ENCODE measurements at places on chromosomes 6 and 20.

- DNase-seq: no peak
Observed at GRCh38 chr6:108170332-108171290, 4.8 kb downstream of the NR2E1 start.

DNA sequence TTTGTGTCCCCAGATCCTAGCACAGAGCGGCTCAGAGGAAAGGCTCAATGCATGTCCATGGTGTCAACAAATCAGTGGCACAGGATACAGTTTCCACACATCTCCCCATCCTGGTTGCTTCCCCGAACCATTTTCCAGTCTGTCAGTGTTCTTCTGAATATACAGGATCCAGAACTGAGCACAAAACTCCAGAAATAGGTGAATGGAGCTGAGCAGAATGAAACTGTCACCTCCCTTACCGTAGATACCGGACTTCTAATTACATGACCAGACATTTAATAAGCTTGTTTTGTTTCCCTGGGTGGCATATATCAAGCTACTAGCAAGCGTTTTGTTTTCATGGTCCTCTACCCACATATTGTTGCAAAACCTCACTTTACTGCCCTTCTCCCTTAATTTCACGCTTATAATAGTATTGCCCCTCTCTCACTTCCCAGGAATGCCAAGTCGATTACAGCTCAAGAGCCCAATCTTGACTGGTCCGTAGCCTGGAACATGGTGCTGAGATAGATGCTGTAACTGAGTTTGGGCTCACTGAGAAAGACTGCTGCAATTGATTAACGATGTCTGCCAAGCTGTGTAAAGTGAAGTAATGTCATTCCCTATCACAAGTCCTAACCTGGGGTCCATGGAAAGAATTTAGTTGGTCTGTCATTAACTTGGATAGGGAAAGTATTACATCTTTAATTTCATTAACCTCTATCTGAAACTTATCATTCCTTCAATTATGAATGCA is 12.0 kb upstream of the SCRT2 start:
- no peak for DNase-seq

GRCh38 chr20:33362898-33363297 is 38.4 kb downstream of the CDK5RAP1 start:
- no peak for DNase-seq

DNA sequence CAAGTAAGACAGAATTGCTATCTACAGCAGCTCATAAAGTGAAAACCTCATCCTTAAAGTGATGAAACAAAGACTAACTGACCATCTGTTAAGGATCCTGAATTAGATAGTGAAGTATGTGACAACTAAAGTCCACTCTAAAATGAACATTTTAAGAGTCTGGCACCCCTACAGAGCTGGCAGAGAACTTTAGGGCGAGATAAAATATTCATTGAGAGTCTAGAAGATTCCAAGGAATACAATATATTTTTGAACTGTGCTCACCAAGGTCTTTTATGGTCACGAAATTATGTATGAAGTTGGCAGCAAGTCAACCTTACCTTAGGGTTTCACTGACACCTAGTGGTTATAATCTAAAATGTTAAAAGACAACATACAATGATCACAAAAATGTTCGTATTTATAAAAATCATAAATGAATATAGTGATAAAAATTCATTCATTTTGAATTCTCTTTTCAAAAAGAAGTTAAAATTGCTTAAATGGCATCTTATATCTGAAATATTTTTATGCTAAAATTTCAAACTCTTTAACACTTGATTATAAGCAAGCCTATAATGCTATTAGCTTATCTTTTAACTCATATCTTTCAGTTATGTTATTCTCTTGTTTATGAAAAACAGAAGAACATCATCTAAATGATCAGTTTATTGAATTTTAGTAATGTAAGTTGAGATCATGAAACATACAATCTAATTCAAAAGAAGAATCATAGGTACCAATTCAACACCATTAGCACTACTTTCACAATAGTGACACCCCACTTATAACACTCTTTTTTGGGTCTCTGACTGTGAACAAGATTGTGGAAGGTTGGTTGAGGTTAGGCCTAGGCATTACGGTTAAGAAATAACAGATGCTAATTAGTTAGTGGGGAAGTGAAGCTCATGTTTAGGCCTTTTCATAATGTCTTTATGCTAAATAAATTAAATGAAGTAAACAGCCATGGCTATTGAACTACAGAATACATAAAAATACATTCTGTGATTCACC is 27.5 kb downstream of the RSPH3 start:
- DNase-seq: no peak

- no peak for DNase-seq
Observed at GRCh38 chr20:45352729-45353128, 4.5 kb upstream of the SDC4 start.

DNA sequence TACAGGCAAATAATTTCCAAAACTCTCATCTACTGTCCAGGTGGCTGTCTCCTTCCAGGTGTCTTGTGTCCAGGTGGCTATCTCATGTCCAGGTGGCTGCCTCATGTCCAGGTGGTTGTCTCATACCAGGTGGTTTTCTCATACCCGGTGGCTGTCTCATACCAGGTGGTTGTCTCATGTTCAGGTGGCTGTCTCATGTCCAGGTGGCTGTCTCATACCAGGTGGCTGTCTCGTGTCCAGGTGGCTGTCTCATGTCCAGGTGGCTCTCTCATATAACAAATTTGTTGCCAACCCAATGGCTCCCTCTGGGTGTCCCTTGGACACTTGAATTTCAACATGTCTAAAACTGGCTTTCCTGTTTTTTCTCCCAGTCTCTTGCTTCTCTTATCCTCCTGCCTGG is 14.3 kb upstream of the SLC22A3 start:
- DNase-seq: no peak

DNA sequence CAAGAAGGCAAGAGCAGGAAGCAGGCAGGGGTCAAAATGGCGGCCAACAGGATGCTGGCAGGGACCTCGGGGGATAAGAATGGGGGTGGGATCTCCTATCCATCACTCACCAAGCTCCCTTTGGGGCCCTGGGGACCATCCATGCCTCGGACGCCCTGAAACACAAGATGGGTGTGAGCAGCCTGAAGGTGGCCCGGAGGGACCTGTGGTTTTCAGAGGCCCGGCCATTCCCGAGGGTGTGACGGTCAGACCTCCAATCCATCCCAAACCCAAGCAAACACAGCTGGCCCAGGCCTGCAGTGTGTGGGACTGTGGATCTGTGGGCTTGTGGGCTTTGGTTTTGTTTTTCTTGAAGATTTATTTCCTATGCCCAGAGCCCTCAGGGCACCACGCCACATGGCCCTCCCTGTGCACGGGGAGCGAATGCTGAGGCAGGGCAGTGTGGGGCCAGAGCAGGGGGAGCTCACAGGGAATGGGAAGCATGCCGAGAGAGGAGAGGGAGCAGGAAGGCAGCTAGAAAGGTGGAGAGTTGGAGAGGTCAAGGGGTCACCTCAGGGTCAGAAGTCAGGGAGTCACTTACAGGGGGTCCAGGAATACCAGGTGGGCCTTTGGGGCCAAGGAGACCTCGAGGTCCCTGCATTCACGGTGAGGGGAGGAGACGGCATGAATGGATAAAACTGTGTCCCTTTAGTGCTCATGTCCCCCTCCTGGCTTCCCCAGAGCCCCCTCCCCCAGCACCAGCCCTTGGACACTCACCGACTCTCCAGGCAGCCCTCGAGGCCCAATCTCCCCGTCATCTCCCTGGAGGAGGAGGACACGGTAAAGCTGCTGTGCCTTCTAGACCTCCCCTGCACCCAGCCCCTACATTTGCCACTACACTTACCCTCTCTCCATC is 14.5 kb downstream of the COL11A2 start:
- DNase-seq: no peak

- DNase-seq: no peak
Observed at GRCh38 chr6:28580475-28580874, 54.8 kb downstream of the GPX5 start.

GRCh38 chr6:4224067-4224978 is 88.9 kb upstream of the ECI2 start:
- no peak for DNase-seq

GRCh38 chr6:37141281-37142049 is 28.5 kb upstream of the PIM1 start:
- DNase-seq: no peak

GRCh38 chr20:36919715-36920333 is 31.7 kb downstream of the SAMHD1 start:
- DNase-seq: no peak

DNA sequence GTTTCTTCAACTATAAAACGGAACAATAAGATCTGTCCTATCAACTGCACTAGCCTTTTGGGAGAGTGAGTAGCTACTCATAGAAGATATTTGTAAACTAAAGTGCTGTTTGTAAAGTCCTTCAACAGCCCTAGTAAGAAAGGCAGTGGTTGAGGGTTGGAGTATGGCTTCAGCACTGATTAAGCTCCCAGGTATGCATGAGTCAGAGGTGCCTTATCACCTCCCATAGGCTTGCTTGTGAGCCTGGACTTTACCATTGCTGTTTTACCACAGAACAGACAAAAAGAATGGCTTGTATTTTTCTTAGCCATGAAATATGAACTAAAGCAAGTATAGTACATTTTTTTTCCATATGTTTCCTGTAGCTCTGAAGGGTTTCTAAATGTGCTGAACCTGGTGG is 44.1 kb downstream of the SAMD3 start:
- no peak for DNase-seq

DNA sequence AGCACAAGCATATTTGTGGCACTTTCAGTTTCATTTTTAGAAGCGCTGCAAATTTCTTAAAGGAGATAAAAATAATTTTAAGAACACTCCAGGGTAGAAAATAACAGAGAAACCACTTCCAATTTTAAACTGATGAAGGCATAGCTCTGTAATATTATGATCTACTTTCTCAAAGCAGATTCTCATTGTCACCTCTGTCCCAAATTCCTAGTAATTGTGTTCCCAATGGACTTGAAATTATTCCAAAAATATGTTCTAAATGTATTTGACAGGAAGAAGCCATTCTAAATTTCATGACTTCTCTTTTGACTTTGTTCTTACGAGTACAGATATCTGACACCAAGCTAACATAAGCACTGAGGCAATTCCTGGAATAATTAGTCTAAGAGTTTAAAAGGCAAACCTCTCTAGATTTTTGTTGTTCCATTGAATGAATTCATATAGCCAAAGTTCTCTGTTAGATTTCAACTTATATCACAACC is 140.2 kb upstream of the CARMIL1 start:
- DNase-seq: no peak

- DNase-seq: no peak
Observed at GRCh38 chr6:25105070-25105925, 169.5 kb upstream of the RIPOR2 start.

DNA sequence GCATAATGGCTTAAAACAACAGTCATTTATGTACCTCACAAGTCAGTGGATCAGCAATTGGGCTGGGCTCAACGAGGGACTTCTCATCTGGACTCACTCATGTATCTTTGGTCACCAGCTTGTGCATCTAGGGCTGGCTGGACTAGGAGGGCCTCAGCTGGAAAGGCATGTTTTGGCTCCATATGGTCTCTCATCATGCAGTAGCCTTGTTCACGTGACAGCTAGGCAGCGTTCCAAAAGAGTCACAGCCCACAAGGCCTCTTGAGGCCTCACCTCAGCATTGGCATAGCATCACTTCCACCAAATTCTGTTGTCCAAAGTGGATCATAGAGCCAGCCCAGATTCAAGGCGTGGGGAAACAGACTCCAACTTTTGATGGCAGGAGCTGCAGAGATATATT is 110.1 kb downstream of the MAFB start:
- DNase-seq: no peak

- no peak for DNase-seq
Observed at GRCh38 chr6:15132854-15133670, 112.8 kb upstream of the JARID2 start.

GRCh38 chr20:44135012-44135412 is 52.0 kb downstream of the JPH2 start:
- no peak for DNase-seq

GRCh38 chr20:62039738-62040137 is 25.9 kb downstream of the TAF4 start:
- no peak for DNase-seq

- no peak for DNase-seq
Observed at GRCh38 chr6:141607956-141608355, 524.8 kb upstream of the GJE1 start.

DNA sequence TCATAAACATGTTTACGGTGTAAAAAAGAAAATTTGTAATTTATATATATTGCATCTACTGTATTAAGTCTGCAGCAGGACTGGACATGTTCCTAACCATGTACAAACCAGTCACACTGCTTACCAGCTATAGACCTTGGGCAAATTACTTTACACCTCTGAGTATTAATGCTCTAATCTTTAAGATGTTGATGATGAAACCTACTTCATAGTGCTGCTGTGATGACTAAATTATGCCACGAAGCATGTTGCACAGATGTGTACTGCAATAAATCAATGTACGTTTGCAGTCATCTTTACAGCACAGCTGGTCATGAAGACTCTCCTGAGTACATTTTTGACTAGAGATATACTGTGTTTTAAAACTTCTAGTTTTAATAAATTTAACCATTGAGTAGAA is 42.6 kb downstream of the PRKN start:
- no peak for DNase-seq

Measured in stimulated activated CD4-positive, alpha-beta T cell treated with anti-CD3 and anti-CD28 coated beads, Interleukin-4, amount 100 ng/mL, for 1 hour (primary cell).